ENCODE measurements at places on chromosomes 2 and 18.

DNA sequence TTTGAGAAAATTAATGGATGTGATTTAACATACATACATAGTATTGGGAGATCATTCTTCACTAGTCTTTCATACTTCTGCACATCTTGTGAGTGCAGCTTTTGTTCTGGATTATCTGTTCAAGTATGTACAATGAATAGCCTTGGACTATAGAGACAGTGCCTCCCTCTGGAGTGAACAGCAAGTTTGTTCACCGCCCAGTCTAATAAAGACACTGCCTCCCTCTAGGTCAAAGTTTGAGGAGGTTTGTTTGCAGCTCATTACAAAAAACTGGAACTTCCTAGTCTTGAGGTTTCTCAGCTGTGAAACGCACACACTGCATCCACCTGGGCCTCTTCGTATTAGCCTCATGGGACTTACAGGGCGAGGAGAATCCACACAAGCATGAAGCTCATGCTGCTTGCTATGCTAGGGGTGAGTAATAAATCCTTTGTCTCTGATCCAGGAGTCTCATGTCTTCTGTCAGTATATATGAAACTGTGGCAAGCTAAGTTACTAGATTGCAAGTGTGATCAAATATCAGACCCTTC is 26.0 kb upstream of the LAPTM4A start:
- DNase-seq, result no peak

GRCh38 chr2:234823196-234823876 is 128.5 kb upstream of the SH3BP4 start:
- DNase-seq, result no peak

DNA sequence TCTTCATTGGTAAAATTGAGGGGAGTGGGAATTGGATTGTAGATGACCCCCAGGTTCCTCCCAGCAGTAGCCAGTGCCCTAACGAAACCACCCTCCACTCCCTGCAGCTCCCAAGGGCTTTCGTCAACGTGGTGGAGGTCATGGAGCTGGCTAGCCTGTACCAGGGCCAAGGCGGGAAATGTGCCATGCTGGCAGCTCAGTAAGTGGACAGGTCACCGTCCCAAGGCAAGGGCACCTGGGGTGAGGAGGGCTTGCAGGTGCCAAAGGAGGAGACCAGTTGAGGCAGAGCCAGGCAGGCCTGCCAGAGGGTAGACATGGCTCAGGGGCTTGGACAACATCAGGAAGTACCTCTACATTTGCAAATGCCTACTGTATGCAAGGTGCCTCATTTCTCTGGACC is 122.6 kb upstream of the PPP1CB start:
- no peak for DNase-seq

DNA sequence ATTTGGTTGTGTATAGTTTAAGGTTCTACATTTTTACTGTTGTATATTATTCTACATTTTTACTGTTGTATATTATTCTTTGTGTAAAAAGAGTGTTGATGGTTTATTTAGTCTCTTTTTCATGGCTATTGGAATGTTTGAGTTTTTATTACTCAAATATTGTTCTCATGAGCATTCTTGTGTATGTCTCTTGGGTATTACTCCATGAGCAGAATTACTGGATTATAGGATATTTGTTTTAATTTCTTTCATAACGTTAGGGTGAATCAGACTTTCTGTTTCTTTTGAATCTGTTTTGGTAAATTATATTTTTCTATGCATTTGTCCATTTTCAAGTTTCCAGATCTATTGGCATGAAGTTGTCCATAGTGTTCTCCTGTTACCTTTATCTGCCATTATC is 111.6 kb downstream of the DYNAP start:
- DNase-seq, result no peak

GRCh38 chr2:28607730-28608499 is 112.1 kb downstream of the PLB1 start:
- no peak for DNase-seq

GRCh38 chr2:16323126-16323520 is 342.5 kb downstream of the CYRIA start:
- DNase-seq, result no peak

DNA sequence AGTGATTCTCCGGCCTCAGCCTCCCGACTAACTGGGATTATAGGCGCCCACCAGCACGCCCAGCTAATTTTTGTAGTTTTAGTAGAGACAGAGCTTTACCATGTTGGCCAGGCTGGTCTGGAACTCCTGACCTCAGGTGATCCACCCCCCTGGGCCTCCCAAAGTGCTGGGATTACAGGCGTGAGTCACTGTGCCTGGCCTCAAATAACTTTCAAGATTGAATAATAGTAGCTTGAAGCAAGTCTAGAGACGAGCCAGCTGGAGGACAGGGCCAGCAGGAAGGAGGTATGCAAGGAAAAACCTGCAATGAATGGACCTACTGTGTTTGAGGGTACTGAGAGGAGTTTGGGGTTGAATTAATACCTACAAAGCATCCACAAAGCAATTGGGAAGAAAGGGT is 87.5 kb downstream of the MSH2 start:
- no peak for DNase-seq

DNA sequence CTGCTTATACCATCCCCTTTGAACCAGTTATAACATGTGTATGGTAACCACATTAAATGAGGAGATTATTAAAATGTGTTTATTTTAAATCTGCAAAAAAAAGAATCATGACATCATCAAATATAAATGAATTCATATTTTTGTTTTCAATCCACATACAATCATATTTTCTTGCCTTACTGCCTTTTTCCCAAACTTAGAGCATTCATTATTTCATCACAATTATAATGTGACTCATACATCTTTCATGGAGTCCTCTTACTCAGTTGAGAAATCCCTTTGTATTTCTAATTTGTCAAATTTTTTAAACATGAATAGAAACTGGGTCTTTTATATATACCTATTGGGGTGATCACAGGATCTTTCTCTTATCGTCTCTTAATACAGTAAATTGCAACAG is 909.6 kb downstream of the DSC3 start:
- DNase-seq, result no peak

DNA sequence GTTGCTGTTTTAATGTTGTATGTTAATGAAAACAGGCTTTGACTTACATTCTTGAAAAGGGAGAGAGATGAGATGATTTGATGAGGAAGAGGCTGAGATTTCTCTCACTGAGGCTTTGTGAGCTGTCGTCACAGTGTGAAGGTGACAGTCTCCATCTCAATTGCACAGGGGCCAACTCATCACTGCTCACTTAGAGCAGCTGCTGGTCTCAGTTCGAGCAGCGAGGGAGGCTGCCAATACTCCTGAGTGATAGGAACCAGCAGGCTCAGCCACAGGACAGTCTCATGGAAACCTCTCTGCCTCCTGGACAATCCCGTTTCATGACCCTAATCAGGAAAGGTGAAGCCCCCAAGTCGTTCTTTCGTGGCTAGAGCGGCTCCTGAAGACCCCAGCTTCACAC is 170.7 kb upstream of the SOX11 start:
- no peak for DNase-seq

- no peak for DNase-seq
Measured at GRCh38 chr18:57728941-57729511, 74.1 kb downstream of the ATP8B1 start.

- DNase-seq, result no peak
Measured at GRCh38 chr2:237296756-237297155, 117.2 kb downstream of the COL6A3 start.

- DNase-seq, result no peak
Measured at GRCh38 chr2:222707689-222708273, 36.3 kb downstream of the MOGAT1 start.

DNA sequence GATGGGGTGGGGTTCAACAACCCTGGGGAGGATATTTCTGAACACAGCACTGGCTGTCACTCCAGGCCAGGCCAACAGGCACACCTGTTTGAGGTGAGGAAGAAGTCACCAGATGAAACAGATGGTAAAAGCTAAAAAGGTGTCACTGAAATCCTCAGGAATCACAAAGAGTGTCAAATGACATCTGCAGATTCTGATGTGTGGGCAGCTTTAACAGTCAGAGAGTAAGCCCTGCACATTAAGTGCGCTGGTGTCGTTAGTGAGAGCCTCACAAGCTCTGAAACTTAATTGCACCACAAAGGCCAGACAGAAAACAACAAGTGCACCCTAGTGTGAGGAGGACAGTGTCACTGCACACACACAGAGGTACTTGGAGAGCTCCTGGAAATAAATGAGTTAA is 13.6 kb downstream of the FLACC1 start:
- DNase-seq, result no peak

DNA sequence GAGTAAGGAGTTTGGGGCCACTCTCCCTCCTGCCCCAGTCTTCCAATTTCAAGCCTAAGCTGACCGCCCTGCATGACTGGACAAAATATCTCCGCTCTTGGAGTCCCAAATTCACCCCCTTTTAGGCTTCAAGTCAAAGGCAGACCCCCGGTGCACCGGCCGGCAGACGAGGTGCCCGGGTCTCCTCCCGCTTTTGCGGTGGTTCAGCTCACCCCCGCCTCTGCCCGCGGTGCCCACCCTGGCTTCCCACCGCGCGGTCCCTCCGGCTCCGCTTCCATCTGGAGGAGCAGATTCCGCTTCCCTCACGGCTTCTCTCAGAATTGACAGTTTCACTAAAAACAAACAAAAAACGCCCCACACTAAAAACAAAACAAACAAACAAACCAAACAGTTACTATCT is 56.5 kb downstream of the SERPINB8 start:
- no peak for DNase-seq

GRCh38 chr2:28068088-28068487 is 177.6 kb downstream of the BABAM2 start:
- DNase-seq, result no peak
